Body of pancreas (tissue), 4 donors: ENCODE measurements at places on chromosomes 12 and 14. TPM values are rescaled to one million over a fixed set of nuclear protein-coding genes. Genes with fewer than 3 reads are reported as not detected.

Gene PAH
- 7.3 TPM for total RNA-seq

Gene RERG
- 10.9 TPM for total RNA-seq

Gene RPL10L
- total RNA-seq, result not detected

Gene TSPAN8
- total RNA-seq, result 44.1 TPM

Gene POTEG
- total RNA-seq, result not detected

Gene PKP2
- total RNA-seq, result 31.9 TPM

Gene ZCRB1
- total RNA-seq, result 32.2 TPM

Gene LHX5
- total RNA-seq, result not detected

Gene MORN3
- not detected for total RNA-seq

Gene KCNJ8
- total RNA-seq, result 26.2 TPM

Gene SLC6A15
- not detected for total RNA-seq

Gene TSPAN11
- total RNA-seq, result 0.26 TPM
